Thoracic aorta (tissue), 2 donors: ENCODE measurements at places on chromosomes 3 and 15. TPM values are rescaled to one million over a fixed set of nuclear protein-coding genes. Genes with fewer than 3 reads are reported as not detected.

GRCh38 chr3:117550766-117551165 is 841.2 kb downstream of the TUSC7 start:
- DNase-seq = no peak

- DNase-seq = no peak
Observed at GRCh38 chr3:195356151-195357086, 85.5 kb upstream of the XXYLT1 start.

DNA sequence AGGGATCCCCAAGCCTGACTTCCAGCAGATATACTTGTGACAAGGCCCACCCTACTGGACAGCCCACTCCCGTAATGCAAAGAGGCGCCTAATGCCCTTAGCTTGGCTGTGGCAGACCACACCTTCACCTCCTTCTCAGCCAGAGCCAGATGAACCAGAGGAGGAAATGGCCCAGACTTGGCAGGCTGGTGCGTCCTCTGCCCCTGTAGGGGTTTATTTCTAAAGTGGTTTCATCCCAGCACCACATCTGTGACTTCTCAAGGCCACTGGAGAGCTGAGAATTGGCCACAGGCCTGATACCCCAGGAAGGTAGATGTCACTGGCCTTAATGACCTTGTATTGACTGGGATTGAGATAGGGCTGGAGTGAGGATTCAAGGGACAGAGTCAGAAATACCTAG is 29.5 kb downstream of the BOC start:
- no peak for DNase-seq

DNA sequence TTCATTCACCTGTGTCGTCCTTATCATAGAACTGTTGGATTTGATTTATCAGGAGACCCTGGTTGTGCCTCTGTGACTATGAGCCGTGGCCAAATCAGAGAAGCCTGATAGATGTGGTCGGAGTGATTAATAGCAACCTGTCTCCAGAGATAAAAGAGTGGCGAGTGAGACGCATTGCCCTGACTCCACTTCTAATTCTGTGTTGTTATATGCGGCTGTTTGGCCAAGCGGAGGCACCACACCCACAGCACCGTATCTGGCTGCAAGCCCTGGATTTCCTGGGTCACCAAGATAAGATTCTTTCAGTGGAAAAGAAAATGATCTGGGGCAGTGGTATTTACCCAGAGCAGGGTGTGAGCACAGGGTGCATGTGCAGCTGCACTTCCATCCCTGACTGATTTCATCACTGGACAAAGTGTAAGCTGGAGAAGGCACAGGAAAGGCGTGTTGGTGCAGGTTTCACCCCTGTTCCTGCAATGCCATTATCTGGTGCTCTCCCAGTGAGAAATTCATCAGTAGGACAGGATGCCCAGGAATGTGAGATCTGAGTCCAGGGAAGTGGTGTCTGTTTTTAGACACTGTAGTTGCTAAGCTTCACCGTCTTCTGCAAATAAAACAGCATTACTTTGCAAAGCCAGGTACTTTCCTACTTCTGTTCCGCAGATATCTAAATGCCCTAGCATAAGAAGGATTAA is 84.6 kb downstream of the CD47 start:
- DNase-seq = no peak

DNA sequence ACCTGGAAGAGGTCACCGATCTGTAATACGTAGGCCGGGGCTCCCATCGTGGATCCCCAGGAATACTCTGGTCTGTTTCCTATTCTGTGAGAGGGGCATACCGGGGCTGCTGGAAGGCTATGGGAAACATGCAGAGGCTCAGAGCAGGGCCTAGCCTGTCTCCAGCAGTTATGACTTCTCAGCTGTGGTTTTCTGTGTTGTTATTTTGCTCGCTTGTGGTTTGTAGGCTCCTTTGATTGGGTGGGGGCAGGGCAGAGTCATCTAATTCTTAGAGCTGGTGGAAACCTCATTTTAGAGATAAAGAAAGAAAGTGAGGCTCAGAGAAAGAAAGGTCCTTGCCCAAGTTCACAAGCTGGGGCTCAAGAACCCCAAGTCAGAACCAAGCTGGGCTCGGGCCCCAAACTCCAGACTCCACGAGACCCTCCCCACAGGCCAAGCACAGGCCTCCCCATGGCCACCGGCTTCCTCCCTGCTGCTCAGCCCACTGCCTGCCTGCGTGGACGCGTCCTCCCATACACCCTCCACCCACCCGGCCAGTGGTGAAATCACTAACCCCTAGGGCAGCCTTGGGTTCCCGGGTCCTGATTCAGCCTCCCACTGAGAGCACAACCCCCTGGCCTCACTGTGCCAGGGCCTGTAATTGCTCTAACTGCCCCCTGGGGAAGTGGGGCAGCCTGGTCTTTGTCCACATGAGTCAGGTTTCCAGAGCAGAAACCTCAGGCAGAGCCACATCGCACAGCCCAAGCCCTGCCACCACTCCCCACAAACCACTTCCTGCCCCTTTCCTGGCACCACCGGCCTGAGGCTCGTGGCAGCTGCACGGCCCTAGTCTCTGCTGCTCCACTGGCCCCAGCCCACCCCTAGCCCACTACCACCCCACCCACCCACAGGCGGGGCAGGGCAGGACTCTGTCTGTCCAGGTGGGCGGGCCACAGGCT is 270.8 kb downstream of the UACA start:
- no peak for DNase-seq

DNA sequence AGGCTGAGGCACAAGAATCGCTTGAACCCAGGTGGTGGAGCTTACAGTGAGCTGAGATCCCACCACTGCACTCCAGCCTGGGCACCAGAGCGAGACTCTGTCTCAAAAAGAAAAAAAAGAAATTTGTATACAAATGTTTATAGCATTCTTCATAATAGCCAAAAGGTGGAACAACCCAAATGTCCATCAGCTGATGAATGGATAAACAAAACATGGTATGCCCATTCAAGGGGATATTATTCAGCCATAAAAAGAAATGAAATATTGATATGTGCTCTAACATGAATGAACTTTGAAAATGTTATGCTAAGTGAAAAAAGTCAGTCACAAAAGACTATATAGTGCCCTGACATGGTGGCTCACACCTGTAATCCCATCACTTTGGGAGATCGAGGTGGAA is 11.4 kb downstream of the LHFPL4 start:
- DNase-seq = no peak

DNA sequence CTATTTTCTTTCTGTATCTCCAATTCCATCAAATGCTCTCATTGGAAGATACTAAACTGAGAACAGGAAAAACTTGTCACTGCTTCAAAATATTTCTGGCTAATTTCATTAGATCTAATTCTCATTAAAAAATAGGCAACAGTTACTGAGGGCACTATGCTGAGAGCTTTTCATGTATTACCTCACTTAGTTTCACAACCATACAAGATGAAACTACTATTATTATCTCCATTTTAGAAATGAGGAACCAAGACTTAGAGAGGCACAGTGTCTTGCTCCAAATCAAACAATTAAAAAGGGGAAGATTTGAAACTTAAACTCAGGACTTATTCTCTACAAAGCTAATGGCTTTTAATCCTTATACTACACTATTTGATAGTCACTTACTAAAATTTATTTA is 7.2 kb upstream of the OTOL1 start:
- no peak for DNase-seq

GRCh38 chr3:111794711-111795110 is 64.4 kb upstream of the PHLDB2 start:
- no peak for DNase-seq

GRCh38 chr15:30997270-30997669 is 5.8 kb upstream of the MTMR10 start:
- no peak for DNase-seq

CDCP1 gene
- 7.3 TPM for total RNA-seq

- DNase-seq = no peak
Observed at GRCh38 chr3:149547954-149548668, 73.6 kb downstream of the TM4SF4 start.

GRCh38 chr3:72829701-72830100 is 18.5 kb downstream of the SHQ1 start:
- no peak for DNase-seq
